ENCODE measurements at places on chromosomes 6 and 20.

DNA sequence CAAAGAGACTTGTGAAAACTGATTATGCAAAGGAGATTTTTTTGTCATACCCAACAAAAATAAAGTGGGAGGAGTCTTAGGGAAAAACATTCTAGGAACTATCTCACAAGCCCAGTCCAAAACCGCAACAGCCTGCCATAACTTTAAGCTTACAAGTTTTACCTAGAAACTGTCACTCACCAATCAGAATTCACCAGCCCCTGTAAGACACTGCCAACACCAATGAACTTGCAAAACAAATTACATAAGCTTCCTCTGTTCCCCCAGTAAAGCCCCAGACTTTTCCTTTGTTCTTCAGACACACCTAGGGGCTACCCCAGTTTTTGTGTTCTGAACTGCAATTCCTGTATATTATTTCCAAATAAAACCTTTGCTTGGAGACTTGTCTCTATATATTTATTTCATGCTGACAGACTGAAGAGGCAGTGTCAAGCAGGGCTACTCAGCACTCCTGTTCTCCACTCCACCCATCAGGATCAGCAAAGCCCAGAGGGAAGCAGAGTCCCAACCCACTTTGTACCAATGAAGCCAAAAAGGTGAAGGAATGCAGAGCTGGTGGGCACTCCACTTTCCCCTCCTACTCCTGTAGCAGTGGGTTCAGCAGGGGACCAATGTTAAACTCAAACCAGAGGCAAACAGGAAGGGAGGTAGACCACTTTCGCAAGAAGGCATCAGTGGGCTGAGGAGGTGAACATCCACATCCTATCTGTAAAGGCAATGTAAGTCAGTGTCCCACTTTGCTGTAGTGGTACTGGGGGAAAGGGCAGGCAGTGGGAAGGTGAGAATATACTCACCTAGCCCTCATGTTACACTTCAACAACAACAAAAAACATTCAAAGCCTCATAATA is 142.5 kb upstream of the RUNX2 start:
- DNase-seq, result no peak

GRCh38 chr6:33192105-33192646 is at the start of gene COL11A2:
Gene COL11A2, minus strand, starts transcription at chr6:33192467. Its CDS starts 227 bp downstream, at chr6:33192240.
- no peak for DNase-seq

DNA sequence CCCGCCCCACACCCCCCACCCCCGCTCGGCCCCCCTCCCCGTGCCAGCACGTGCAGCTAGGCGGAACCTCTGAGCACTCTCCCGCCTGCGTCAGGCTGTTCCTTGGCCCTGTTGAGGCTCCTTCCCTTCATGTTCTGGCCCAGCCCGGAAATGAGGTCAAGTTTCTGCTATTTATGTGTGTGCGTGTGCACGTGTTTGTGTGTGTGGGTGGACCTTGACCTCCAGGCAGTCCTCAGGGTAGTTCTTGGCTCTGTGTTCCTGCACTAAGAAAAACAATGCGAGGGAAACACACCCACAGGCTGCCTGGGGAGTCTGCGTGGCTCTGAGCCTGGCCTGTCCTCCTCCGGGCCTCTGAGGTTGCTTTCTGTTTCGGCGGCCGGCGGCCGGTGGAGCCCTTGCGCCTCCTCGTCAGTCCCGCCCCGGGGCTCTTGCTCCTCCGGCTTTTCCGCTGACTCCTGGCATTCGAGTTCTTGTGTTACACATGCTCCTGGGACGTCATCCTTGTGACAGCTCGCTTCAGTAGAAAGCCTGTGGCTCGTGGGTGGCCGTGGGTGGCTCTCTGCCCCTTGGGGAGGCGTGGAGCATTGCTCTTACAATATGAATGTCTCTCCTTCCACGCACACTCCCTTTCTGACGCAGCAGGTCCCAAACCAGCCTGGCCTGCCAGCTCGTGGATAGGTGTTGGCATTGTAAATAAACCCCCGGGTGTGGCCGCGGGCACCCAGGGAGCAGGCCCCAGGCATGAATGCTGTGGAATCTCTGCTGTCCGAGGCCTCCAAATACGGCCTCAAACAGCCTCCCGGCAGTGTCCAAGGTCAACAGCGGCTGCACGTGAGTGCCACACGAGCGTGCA is 10.0 kb downstream of the SLCO4A1 start:
- peak; percentile 82 for DNase-seq

DNA sequence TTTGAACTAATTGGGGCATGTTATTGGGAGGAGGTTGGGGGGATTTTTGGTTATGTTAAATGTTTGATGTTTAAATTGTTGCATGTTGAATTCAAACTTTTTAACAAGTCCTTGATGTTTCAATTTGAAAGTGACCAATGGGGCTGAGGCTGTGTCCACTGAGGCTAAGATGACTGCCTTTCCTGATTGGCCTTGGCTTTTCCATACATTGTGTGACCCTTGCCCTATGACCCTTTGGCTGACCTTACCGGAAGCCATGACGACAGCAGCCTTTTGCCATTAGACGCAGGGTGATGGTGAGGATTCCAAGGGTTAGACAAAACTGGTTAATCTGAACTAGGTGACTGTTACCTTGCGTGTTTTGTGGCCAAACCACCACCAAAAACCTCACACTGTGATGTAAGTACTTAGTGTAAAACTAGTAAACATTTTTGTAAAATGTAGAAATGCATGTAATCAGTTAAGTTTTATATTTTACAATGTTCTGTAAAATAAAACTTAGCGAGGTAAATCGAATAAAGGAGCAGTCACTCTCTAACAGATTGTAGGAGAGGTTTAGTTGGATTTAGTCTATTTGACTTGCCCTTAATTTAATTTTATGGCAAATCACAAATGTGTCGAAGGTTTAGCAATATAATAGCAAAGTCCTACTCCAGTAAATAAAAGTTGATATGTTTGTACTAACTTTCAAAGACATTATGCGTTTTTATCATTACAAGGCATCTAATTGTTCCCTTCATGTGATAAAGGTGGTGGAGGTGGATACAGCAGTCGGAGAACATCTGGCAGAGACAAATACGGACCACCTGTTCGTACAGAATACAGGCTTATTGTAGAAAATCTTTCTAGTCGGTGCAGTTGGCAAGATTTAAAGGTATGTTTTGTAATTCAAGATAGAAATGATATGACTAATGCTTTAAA is 1.6 kb downstream of the SRSF6 start:
- peak; percentile 19 for DNase-seq

DNA sequence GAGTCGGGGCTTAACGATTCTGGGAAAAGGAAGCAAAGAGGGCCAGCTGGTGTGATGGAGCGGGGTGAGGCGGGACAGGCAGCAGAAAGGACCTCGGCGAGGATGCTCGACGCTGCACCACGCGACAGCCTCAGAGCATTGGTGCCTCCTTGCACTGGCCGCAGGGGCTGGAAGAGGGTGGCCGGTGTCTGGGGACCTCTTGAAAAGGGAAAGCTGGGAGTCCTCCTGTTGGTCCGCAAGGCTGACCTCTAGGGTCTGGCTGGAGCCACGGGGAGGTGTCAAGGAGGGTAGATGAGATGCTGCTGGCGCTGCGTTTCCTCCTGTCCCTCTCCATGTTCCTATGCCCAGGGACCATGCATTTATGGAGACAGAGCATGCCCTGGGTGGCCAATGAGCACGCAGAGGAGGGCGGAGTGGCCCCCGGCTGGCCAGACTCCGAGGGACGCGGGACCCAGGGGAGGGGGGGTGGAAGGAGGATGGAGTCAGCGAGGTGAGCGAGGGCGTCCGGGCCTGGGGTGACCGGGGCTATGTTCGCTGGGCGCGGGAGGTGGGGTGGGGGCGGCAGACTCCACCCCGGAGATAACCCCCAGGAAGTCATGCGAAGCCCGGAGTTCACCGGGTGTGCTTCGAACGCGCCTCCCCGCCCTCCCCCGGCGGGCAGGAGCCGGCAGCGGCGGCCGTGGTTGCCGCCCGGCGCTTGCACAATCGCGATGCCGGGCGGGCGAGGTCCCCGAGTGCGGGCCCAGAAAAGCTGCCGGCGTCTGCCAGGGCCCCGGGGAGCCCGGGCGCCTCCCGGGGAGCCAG is at the start of gene CYP24A1:
CYP24A1 (minus strand) TSS at position 334 of the 804 bp plus-strand sequence. CDS start 407 bp downstream, outside the sequence.
- DNase-seq, result peak; percentile 36

DNA sequence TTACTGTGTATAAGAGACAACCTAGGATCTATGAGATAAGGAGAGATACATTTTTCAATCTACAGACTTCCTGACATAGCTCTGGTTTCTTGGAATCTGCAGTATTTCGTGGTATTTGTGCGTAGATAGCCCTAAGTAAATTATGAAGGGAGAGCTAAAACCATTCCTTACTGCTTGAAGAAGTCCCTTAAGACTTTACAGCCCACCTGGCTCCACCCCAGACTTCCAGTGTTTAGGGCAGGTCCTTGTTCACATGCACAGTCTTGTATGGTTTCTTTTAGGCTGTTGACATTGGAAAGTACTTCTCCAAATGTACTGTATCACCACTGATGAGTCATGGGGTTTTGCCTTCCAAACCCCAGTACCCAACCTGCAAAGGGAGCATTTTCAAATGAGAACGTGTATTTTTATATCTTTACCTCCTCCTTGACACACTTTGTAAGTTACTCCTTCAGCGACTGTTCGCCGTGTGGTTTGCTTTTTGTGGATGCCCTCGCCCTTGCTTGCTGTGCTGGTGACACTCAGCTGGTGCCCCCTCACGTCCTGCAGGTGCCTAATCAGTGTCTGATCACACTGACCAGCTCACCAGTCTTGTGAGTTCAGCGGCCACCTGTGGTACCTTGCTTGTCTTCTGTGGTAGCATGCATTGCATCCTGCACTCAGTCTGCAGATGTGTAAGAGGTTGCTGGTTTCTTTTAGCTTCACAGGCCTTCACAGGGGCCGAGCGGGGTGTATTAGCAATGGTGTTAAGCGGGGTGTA is 73.3 kb downstream of the IGF2R start:
- no peak for DNase-seq

GRCh38 chr20:52524861-52525260 is 333.3 kb upstream of the ZFP64 start:
- DNase-seq, result no peak

DNA sequence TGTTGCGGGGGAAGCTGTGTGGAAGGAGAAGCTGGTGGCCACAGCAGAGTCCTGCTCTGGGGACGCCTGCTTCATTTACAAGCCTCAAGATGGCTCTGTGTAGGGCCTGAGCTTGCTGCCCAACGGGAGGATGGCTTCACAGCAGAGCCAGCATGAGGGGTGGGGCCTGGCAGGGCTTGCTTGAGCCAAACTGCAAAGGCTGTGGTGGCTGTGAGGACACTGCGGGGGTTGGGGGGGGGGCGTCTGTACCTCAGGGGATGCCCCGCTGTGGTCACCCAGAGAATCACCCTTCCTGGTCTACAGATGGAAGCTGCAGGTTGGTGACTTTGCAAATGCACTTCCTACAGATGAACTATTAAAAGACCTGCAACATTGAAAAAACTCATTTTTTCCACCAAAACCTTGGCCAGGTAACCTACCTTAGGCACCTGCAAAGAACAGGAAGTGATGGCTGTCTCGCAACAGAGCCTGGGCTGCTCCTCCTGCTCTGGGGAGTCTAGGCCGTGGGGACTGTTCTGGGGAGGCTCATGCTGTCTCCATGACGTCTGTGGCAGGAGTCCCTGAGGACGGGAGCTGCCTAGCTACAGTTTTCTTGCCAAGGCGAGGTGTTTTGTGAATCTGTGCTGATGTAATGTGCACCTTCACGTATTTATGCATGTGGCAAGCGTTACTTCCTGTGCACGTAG is 7.3 kb downstream of the NPBWR2 start:
- no peak for DNase-seq

- DNase-seq, result no peak
These were observed 35.5 kb downstream of the FAM8A1 start for GRCh38 chr6:17635568-17635967.

DNA sequence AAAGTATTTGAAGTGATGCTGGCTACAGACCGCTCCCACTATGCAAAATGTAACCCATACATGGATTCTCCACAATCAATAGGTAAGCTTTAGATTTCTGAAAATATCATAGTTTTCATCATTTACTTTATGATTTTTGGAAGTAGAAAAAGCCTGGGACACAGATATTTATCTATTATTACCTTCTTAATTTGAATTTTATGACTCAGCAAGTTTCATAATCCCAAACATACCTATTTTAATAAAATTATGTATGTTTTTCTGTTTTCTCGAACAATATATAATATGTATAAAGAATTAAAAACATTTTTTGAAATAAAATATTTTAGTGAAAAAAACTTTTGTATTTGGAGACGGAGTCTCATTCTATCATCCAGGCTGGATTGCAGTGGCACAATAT is 21.6 kb downstream of the PCMT1 start:
- no peak for DNase-seq

DNA sequence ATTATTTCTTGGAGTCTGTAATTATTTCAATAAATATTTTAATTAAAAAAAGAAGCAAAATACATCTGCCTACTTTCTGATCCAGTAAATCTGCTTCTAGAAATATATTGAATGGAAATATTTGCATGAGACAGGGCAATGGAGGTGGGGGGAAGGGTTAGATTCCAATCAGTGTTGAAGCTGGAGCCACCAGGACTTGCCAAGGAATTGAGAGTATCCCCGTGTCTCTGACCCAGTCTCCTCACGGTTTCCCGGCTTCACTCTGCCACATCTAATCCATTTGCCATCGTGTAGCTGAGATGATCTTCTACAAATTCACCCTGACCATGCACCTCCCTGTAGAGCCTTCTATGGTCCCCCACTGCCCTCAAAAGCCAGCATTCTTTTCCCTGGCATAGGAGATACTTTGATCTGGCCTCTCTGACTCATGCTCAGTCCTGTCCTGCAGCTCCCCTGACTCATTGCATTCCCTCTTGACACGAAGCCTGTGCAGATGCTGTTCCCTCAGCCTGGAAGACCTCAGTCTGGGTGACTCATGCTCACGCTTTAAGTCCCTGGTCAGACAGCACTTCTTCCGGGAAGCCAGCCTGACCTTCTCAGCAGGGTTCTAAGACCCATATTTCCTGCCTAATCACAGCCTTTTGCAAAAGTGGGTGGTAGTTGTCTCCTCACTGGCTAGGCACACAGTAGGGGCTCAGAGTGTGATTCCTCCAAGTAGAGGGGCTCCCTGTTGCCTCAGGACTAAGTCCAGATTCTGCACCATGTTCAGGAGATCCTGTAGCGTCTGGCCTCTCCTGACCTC is 23.0 kb upstream of the FKBP1A start:
- no peak for DNase-seq

DNA sequence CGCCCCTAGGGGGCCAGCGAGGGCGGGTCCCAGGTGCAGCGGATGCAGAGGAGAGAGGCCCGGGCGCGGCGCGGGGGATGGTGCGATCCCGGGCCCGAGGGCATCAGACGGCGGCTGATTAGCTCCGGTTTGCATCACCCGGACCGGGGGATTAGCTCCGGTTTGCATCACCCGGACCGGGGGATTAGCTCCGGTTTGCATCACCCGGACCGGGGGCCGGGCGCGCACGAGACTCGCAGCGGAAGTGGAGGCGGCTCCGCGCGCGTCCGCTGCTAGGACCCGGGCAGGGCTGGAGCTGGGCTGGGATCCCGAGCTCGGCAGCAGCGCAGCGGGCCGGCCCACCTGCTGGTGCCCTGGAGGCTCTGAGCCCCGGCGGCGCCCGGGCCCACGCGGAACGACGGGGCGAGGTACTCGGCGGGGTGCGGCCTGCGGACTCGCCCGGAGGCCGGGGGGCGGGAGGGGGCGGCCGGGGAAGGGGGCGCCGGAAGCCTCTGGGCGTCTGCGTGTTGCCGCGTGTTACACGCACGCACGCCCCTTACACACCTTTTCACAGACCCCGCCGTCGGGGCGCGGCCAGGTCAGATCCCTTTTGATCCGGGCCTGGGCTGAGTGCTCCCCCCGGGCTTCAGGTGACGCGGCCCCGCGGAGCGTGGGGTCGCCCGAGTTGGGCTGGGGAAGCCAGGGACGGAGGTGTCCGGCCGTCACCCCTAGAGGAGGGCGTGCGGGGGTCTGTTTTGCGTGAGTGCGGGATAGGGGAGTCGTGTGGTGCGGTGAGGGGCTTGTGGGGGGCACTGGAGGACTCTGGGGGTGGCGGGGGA is 412 bp downstream of the TRIB3 start:
- DNase-seq, result peak; percentile 79

- no peak for DNase-seq
These were observed at the start of gene STK35 for GRCh38 chr20:2101057-2101864. Gene STK35, plus strand, starts transcription at chr20:2101827. Its CDS starts 55 bp downstream, at chr20:2101882.

All from HL-60 (cell line).